ENCODE measurements at places on chromosomes 12 and 14. TPM values are rescaled to one million over a fixed set of nuclear protein-coding genes. Genes with fewer than 3 reads are reported as not detected.

DNA sequence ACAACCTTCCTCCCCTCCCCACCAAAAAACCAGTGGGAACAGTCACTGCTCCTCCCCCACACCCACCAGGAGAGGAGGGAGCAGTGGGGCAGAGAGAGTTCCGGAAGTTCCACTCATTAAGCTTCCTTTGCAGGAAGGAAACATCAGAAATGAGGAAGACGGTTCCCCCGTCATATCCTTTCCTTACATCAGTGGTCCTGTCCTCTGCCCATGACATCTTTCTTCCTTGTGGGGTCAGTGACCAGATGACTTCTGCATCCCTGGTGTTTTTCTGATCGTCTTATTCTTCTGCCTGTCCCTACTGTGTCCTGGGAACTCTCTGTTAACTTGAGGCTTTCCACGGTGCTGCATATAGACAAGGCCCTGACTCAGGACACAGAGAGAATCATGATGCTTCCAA is 40.8 kb upstream of the SPTLC2 start:
- no peak for DNase-seq

DNA sequence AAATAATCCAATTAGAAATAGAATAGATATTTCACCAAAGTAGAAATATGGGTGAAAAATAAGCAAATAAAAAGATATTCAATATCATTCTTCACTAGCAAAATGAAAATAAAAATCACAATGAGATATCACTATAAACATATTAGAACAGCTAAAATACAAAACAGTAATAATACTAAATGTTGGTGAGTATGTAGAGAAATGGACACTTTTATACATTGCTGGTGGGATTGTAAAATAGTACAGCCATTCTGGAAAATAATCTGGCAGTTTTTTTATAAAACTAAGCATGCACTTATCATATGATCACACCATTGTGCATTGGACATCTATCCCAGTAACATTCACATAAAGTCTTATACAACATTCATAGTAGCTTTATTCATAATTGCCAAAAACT is 320.2 kb upstream of the OR4E1 start:
- DNase-seq = no peak

DNA sequence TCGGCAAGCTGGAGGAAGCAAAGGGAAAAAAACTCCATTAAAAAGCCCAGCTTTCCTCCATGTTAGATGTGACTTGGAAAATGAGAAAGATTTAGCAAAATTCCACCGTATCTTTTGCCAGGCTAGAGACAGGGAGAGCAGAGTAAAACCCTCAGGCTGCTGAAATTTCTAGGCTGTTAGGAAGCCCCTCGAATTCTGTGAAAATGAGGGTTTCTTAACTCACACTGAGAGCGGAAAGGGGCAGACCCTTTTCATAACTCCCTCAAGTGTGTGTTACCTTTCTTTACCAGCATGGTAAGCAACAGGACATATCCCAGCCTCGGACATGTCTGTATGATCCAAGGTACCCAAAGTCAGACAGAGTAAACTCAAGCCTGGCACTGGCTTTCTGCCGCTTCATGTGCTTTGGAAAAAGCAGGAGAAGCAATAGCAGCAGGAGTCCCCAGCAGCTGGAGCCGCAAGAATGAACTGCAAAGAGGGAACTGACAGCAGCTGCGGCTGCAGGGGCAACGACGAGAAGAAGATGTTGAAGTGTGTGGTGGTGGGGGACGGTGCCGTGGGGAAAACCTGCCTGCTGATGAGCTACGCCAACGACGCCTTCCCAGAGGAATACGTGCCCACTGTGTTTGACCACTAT is at the start of gene RHOJ:
Gene RHOJ (plus strand): TSS at position 37 of the 637 bp plus-strand sequence. CDS start 427 bp downstream, at position 464.
- peak; percentile 78 for DNase-seq

DNA sequence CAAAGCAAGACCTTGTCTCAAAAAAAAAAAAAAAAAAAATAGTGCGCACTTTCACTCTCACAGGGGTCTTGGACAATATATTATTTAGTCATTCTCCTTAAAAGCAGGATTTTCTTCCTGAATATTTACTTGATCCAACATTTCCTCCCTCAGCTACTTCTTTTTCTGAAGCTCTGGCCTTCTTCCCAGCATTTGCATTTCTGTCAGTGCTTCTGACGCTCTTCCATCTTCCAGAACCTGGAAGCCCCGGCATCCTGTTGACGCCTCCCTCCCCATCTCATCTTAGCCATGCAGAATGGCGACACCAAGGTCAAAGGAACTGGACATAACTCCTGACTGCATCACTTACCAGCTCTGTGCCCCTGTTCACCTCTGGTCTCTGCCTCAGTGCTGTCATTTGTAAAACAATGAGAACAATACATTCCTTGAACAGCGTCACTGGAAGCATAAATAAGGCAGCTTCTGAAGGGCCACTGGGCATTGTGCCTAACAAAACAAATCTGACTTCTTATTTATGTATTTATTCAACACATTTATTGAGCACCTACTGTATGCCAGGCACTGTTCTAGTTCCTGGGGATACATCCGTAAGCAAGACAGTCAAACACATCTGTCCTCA is 90.9 kb upstream of the MDM1 start:
- no peak for DNase-seq

GRCh38 chr12:20751046-20751445 is 55.9 kb downstream of the SLCO1C1 start:
- no peak for DNase-seq

DNA sequence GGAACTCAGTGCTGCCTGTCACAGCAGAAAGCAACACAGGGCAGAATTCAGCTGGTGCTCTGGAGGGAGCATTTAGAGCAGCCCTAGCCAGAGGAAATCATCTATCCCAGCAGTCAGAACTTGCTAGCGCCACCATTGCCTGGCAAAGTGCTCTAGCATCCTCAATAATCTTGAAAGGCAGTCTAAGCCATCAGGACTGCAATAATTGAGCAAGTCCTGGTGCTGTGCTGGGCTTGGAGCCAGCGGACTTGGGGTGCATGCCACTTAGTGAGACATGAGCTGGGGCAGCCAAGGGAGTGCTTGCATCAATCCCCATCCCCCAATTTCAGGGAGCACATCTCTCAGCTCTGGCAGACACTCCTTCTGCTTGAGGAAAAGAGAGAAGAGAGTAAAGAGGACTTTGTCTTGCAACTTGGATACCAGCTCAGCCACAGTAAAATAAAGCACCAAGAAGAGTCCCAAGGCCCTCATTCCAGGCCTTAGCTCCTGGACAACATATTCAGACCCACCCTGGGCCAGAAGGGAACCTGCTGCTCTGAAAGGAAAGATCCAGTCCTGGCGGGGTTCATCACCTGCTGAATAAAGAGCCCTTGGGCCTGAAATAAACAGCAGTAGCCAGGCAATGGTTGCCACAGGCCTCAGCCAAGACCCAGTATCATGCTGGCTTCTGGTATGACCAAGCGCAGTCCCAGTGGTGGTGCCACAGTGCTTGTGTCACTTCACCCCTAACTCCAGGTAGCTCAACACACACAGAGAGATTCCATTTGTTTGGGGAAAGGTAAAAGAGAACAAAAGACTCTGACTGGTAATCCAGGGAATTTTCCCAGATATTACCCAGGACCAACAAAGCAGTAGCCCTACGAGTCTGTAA is 44.5 kb upstream of the ZDHHC17 start:
- no peak for DNase-seq

DNA sequence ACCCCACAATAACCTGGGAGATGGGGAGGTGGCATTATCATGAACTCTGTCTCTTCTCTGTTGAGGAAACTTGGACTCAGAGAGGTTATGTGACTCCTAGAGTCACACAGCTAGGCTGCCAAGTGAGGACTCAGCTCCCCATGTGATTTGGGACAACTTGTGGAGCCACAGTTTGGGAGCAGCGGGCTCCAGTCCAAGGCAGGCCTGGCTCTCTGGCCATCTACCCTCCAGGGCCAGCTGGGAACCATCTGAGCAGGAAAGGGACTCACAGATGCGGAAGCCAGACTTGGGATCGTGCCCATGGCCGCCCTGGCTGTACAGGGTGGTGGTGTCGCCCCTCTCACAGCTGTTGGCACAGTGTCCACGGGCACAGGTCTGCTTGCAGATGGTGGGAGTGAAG is 59.1 kb downstream of the ISCA2 start:
- no peak for DNase-seq

- no peak for DNase-seq
These were observed 88.1 kb upstream of the PTPRR start for GRCh38 chr12:71008616-71009015.

- peak; percentile 23 for DNase-seq
These were observed 99.2 kb upstream of the ZDHHC17 start for GRCh38 chr12:76664731-76665130.

GRCh38 chr14:103140316-103141109 is 17.3 kb downstream of the TNFAIP2 start:
- no peak for DNase-seq

DNA sequence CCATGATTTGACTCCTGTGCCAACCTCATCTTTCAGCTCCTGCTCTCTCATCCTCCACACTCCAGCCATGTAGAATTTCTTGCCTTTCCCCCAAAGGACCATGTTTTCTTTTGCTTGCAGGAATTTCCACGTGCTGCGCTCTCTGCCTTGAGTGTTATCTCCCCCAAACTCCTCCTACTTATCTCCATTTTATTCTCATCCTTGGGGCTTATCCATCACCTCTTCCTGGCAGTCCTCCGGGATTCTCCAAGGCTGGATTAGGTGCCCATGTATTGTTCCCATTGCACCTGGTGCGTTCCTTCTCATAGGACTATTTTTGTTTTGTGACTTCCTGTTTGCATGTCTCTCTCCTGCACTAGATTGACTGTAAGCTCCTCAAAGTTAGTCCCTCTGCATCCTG is 7.0 kb upstream of the MAX start:
- no peak for DNase-seq

GRCh38 chr12:30012816-30013450 is 229.2 kb upstream of the TMTC1 start:
- no peak for DNase-seq

DNA sequence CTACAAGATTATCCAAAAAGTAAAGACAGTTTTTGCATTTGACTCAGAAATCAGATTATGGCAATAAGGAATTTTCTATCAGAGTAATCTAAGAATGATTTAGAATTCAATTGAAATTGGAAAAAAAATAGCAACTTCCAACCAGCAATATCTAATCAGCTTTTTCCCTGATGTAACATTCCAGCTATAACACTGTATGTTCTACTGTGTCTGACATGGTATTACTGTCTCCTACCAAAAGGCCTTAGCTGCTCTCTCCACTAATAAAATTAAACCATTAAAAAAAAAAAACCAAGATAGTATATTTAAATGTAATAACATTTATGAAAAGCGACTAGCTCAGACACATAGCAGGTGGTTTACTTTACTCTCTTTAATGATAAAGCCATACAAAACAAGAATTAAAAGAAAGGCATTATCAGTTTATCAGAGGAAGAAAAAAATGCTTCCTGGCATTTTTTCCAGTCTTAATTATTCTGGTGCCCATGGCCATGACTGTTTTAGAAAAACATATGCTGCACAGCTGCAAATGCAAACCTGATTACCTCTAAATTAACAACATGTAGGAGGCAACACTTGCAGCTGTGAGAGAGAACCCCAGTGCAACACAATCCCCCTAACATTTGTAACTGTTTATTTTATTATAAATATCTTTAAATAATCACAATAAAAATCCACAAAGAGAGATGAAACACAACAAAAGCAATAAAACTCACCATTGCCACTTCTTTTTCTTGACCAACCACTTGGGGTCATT is 28.8 kb downstream of the PHLDA1 start:
- peak; percentile 53 for DNase-seq

DNA sequence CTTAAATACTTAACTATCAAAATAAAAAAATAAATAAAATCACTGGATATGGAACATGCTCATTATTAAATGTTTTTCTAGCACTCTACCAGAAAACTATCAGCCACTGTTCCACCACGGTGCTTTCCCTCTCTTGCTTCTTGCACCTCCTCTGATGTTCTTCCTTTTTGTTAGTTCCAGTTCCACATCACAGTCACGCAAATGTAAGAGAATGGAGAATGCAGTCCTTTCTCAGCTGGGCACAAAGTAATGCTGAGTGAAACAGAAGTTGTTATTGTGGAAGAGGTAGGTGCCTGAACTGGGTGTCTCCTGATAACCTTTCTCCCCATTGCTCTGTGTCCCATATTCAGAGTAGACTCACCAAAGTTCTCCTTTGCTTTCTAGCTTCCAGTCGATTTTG is 1116.9 kb upstream of the TMEM132C start:
- no peak for DNase-seq

DNA sequence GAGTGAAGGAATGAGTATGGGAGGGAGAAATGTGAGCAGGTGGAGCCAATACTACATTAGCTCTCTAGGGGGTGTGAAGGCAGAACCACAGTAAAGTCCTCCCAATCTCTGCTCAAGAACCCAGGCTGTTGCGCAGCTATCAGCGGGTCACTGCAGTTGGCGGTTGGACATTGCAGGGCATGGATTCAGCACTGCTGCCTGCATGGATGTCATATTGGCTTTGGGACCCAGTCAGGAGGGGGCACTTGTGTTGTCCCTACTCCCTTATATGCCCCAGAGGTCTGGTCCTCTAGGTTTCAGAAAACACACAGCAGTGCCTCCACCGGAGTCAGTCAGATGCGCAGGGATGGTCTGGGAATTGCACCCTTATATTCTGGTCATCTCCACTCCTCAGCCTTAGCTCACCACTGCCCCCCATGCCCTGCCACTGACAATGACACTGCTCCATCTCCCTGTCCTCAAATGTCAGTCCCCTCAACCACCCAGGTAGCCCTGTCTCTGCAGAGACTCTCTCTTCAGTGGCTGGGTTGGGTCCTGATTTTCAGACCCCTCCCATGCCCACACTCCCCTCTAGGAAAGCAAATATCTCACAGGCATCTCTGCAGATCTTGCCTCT is 9.6 kb downstream of the ZDHHC22 start:
- no peak for DNase-seq

GRCh38 chr14:71361874-71362273 is 454.6 kb downstream of the PCNX1 start:
- DNase-seq = no peak

GRCh38 chr14:86990396-86990795 is 1002.6 kb downstream of the GALC start:
- DNase-seq = no peak

DNA sequence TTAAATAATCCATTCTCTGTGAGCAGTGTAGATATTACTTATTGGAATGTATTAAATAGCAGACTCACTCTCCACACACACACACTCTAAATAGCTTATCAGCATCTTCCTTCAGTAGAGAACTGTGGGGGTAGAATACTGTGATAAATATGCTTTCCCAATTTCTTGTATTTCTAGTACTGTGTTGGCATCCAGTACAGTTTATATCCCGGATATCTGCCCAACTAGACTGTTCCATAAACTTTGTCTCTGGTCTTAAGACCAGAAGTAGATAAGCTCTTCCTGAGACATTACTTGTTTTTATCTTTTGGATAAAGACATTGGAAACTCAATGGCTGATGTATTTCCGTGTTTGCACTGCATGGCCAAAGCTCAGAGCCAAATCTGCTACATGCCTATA is 136.2 kb upstream of the PDZRN4 start:
- no peak for DNase-seq

- no peak for DNase-seq
These were observed 237.9 kb downstream of the DACT1 start for GRCh38 chr14:58875613-58876012.

Gene CDCA4
- total RNA-seq = 92.3 TPM

Gene C14orf180
- total RNA-seq = not detected

Gene CIROP
- not detected for total RNA-seq

Gene LGMN
- 30.9 TPM for total RNA-seq

Gene INSM2
- total RNA-seq = 0.38 TPM

Gene SIX1
- total RNA-seq = 65.0 TPM

Gene LYZ
- 0.10 TPM for total RNA-seq

Gene RIMKLB
- 47.7 TPM for total RNA-seq

Gene OVCH1
- 0.45 TPM for total RNA-seq

Gene ZBTB42
- total RNA-seq = 0.38 TPM
